ENCODE measurements at places on chromosomes 1 and 21.

- no peak for DNase-seq
Measured at GRCh38 chr1:71080230-71080738, 551 bp downstream of the ZRANB2 start.

- DNase-seq, result no peak
Measured at GRCh38 chr1:168264296-168264695, 16.4 kb upstream of the TBX19 start.

- no peak for DNase-seq
Measured at GRCh38 chr1:176820391-176821031, 344.0 kb downstream of the ASTN1 start.

DNA sequence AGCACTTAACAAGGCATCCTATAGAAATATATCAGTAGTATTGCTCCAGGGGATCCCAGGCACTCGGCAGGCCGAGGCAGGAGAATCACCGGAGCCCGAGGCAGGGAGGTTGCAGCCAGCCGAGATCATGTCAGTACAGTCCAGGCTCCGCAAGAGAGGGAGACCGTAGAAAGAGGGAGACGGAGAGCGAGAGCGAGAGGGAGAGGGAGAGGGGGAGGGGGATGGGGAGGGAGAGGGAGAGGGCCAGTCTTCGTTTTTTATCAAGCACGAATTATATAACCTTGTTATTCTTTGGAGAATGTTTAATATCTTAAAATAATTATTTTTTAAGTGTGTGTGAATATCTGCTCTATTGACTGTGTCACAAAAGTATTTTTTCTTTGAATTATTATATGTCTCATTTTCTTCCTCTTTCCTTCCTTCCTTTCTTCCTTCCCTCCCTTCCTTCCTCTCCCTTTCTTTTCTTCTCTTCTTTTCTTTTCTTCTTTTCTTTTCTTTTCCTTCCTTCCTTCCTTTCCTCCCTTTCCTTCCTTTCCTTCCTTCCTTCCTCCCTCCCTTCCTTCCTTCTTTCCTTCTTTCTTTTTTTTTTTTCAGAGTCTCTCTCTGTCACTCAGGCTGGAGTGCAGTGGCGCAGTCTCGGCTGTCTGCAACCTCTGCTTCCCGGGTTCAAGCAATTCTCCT lies 233.7 kb downstream of the SRGAP2C start:
- DNase-seq, result no peak

- DNase-seq, result no peak
Measured at GRCh38 chr21:34113842-34114241, 40.5 kb downstream of the MRPS6 start.

DNA sequence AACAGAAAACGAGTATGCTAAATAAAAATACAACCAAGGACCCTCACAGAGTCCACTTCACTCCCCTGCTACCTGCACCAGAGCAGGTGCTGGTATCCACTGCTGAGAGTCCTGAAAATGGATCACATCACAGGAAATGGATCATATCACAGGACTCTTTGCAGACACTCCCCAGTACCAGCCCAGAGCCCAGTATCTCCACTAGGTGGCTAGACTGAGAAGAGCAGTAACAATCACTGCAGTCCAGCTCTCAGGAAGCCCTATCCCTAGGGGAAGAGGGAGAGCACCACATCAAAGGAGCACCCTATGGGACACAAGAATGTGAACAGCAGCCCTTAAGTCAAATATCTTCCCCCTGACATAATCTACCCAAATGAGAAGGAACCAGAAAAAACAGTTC lies 28.0 kb downstream of the AGBL4 start:
- DNase-seq, result no peak

- peak; percentile 53 for DNase-seq
Measured at GRCh38 chr1:39409055-39409816, 82.2 kb upstream of the BMP8A start.

DNA sequence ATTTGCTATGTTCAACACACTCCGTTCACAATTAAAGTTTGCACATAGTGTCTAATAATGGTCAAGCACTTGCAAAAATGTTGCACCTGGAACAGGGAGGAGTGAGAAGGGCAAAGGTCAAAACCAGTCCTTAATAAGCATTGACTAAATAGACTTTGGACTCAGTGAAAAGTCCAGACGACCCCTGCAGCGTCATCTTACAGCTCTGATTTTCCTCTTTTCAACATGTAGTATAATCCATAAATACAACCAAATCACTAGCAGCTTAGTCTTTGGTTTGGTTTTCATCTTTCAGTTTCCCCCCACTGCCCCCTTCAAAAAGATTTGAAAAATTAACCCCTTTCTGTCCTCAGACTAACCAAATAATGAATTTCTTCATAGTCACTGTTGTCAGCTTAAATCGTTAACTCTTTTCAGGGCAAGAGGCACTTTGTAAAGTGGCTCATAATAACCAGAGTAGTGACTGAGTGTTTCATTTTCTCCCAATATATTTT lies 290.3 kb downstream of the PTPRC start:
- no peak for DNase-seq

- no peak for DNase-seq
Measured at GRCh38 chr21:45284456-45284741, 3.3 kb downstream of the POFUT2 start.

- no peak for DNase-seq
Measured at GRCh38 chr1:25046194-25046532, 116.1 kb upstream of the RUNX3 start.

- no peak for DNase-seq
Measured at GRCh38 chr1:2378441-2378851, 12.9 kb downstream of the MORN1 start.

DNA sequence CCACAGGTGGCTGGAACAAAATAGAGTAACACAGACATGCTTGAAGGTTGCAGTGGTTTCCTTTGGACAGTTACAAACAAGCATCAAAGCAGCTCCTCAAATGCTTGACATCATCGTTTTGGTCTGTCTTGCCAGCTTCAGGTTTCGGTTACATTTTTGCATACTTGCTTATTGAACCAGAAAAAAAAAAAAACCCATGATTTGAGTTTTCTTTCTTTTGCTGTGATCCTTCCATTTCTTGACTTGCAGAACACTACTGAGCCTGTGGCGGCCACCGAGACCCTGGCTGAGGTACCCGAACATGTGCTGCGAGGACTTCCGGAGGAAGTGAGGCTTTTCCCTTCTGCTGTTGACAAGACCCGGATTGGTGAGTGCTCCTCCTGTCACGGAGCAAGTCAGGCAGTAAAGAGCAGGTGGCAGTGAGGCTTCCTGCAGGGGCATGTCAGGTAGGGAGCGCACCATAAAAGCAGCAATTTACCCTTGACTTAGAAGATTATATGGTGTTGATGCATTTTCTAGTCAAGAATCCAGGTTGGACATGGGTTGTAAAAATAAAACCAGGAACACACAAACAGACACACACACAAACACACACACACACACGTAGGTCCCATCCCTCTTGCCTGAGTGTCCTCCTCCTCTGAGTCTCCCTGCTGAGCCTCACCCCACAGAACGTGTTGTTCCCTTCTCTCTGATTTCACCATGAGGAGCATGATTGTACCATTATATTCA lies 30.9 kb downstream of the PRDM2 start:
- DNase-seq, result peak; percentile 76

GRCh38 chr21:32206631-32207405 lies 72.0 kb downstream of the MIS18A start:
- DNase-seq, result no peak

DNA sequence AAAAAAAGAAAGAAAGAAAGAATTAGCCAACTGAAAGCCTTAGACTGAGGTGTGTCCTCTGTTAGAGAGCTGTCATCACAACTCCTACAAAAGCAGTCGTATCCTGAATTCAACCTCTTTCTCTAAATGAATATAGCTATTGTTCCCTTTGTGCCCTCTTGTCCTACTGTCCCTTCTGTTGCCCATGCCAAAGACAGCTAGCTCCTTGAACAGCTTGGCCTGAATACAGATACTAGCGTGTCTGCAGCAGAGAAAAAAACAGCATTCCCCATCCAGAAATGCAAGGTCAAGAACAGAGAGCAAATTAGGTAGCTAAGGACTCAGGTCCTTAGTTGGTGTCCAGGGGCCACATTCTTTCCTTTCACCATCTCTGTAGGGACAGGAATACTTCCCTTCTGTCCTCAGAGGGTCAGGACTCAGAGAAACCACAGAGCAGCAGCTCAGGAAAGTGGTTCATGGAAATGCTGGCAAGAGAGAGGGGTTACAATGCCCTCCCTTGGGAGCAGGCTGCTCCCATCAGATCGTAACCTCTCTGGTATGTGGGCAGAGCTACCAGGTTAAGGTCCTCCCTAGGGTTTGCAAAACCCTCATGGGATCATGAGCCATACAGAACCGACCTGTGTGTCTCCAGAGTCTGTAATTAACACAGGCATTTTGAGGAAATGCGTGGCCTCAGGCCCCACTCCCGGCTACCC lies 1.8 kb upstream of the ZBTB48 start:
- no peak for DNase-seq

- no peak for DNase-seq
Measured at GRCh38 chr1:112935461-112936111, 20.4 kb downstream of the SLC16A1 start.

DNA sequence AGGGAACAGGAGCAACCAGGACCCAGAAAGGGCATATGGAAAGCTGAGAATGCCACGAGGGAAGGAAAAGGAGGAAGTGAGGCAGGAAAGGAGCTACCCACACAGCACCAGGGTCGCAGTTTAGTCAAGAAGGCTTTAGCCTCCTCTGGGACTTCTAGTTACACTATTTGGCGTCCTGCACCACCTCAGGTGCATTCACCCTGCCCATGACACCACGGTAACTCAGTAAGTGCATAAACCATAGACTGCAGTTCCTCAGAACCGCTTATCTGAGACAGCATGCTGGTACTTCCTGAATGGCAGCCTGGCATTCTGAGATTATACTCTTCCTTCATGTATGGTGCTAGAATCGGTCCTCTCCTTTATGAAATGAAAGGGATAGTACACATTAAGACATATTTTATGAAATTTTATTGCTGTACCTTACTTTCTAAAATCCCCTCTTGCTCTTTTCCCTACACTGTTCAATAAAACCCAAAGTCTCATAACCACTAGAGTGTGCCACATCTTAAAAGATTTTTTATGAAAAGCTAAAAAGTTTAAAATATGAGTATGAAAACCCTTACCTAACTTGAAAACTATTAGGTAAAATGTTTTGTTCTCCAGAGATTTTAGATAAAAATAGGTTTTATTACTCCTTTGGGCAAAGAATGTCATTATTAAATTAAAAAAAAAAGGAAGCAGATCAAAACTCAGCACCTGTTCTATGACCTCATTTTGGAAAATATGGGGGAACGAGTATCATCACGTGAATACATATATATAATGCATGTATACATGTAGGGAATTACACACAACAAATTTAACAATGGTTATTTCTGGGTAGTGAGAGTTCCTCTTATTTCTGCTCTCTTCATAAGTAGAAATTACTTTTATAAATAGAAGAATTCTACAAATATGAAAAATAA lies 67.3 kb downstream of the VAV3 start:
- DNase-seq, result no peak

- no peak for DNase-seq
Measured at GRCh38 chr1:38392861-38393260, 346.3 kb upstream of the POU3F1 start.

DNA sequence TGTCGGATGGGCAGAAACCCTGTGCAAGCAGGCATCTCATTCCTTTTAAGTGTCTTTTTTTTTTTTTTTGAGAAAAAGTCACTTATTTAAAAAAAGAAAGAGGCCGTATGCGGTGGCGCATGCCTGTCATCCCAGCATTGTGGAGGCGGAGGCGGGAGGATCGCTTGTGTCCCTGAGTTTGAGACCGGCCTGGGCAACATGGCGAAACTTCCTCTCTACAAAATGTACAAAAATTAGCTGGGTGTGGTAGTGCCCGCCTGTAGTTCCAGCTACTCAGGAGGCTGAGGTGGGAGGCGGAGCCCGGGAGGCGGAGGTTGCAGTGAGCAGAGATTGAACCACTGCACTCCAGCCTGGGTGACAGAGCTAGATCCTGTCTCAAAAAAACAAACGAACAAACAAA lies 1.7 kb downstream of the GPR137B start:
- no peak for DNase-seq

DNA sequence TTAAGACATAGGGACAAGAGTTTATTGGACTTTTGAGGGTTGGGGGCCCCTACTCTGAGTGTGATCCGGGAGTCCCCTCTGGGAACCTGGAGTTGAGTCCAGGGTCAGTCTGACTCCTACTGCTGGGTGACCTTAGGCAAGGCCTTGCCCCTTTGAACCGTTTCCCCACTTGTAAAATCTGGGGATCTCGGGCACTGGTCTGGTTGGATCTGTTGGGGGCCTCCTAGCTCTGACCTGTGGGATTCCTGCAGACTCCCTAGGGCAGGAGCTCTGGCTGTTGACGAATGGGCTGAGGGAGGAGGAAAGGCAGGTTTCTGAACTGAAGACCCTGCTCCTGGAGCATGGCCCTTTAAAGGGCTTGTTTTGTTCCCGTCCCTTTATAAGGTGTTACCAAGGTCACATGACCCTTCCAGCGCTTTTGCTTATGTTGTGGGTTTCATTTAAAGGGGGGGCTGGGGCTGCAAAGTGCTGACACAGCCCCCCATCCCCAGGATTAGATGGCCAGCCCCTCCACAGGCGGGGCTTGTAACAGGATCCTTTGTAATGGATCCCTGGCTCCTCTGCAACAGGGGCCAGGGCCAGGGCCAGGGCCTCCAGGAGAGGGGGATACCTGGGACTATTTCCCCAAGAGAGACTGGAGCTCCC lies 50.7 kb downstream of the YARS1 start:
- DNase-seq, result no peak

- no peak for DNase-seq
Measured at GRCh38 chr21:45377866-45378257, 27.1 kb upstream of the COL18A1 start.

- DNase-seq, result no peak
Measured at GRCh38 chr1:81702903-81703302, 97.8 kb upstream of the ADGRL2 start.

- no peak for DNase-seq
Measured at GRCh38 chr1:97277891-97278654, 556.5 kb downstream of the PTBP2 start.

GRCh38 chr1:217097819-217098218 lies 374.6 kb upstream of the ESRRG start:
- no peak for DNase-seq

DNA sequence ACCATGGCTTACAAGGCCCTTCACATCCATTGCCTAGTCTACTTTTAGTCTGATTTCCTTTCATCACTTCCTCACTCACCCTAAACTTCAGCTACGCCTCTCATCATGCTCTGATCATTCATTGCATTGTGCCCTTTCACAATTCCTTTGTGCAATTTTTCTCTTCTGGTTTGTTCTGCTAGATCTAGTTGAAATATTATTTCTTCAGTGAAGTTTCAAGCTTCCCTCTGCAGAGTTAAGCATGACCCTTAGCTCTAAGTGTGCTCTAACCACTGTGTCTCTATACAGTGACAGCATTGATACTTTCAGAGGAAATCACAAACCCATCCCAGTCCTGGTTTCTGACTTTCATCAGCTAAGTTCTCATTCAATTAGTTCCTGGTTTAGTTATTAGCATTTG lies 166.1 kb downstream of the PLA2G4A start:
- DNase-seq, result no peak

GRCh38 chr1:180586671-180587155 lies 27.9 kb downstream of the OVAAL start:
- DNase-seq, result no peak

GRCh38 chr1:110460253-110461220 lies 9.6 kb downstream of the PROK1 start:
- DNase-seq, result peak; percentile 74
